Endodermal cell (in vitro differentiated cells): ENCODE measurements at places on chromosomes 6 and 20. TPM values are rescaled to one million over a fixed set of nuclear protein-coding genes. Genes with fewer than 3 reads are reported as not detected.

CEP250 gene
- total RNA-seq = 42.8 to 114 TPM (median 46.5 TPM) in 3 replicates

HLA-DQB1 gene
- 1.5 to 4.4 TPM (median 2.2 TPM) in 3 replicates for total RNA-seq

ZC3H12D gene
- total RNA-seq = 0.20 to 0.42 TPM (median 0.21 TPM) in 3 replicates

PTP4A1 gene
- 36.3 to 61.1 TPM (median 37.2 TPM) in 3 replicates for total RNA-seq

HEY2 gene
- total RNA-seq = 4.3 and 5.2 TPM in 2 replicates

COL11A2 gene
- total RNA-seq = 0.86 and 1.3 TPM in 2 replicates

OR12D1 gene
- total RNA-seq = not detected in 2 replicates

SRSF3 gene
- total RNA-seq = 217 to 493 TPM (median 442 TPM) in 3 replicates

DNA sequence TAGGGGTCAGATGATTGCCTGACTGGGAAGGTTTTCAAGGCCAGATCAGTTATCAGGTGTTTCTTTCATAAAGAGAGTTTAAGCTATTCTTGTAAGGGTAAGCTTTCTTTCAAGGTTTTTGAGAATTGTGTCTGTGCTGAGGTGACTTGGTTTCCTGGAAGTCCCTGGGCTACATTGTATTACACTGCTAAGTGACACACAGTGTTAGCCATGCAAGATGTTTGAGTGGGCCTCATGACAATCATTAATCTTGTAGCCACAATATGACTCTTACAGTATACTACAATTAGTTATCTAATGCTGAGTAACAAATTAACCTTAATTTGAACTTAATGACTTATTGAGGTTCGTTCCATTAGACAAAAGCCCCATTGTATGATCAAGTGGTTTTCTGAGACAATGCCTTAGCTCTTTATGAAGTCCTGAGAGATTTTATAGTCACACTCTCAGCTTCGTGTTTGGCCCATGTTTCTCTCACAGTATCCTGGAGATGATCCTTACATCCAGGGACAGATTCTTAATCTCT is 186.7 kb downstream of the RPS12 start:
- no peak for DNase-seq

- no peak for DNase-seq
Measured at GRCh38 chr6:43123461-43124314, 47.4 kb upstream of the SRF start.

- no peak for DNase-seq
Measured at GRCh38 chr6:105058846-105059245, 101.9 kb downstream of the LIN28B start.

DNA sequence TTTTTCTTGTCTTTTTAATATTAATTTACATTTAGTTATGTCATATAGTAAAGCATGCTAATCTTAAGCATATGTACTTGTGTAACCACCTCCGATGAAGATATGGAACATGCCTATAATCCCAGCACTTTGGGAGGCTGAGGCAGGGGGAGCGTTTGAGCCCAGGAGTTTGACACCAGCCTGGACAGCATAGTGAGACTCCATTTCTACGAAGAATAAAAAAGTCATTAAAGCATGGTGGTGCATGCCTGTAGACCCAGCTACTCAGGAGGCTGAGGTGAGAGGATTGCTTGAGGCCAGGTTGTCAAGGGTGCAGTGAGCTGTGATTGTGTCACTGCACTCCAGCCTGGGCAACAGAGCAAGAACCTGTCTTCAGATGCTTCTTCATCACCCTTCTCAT is 628.8 kb upstream of the FLRT3 start:
- DNase-seq = no peak

GRCh38 chr6:4136354-4136831 is 1.0 kb upstream of the ECI2 start:
- no peak for DNase-seq

DNA sequence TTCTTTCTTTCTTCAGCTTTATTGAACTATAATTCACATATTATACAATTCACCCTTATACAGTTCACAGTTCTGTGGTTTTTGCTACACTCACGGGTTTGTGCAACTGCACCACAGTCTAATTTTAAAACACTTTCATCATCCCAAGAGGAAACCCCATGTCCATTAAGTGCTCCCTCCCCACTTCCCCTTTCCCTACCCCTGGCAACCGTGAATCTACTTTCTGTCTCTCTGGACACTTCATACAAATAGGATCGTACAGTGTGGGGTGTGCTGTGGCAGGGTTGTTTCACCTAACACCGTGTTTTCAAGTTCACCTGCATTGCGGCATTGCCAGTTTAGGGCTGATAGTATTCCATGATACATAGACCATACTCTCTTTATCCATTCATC is 118.8 kb downstream of the PHACTR3 start:
- DNase-seq = no peak

DNA sequence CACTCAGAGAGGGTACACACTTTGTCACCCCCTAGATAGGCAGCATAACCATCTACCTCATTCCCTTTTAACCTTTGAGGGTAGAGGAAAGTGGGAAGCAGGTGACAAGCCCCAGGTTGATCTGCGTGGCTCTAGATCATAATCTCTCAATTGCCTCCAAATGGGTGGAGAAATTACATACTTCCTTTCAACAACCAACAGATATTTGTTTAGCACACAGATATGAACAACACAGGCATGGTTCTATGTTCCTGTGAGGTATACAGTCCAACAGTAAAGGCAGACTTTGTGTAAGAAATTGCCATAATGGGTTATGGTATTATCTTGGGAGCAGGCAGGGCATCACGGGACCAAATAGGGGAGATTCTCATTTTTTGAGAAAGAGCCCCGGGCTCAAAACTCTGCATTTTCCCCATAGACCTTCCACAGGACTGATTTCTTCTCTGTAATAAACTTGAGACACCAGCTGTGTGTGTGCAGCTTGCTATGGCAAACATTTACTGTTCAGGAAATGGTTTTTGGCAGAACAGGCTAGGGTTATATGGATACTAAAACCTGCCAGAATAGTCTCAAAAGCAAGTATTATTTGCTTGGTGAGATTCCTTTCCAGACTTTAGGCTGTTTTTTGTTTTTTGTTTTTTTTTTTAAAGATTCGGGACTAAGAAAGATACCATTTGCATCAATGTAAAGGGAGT is 126.2 kb downstream of the CD164 start:
- DNase-seq = no peak

GRCh38 chr6:153405931-153406330 is 274.8 kb upstream of the RGS17 start:
- no peak for DNase-seq

DNA sequence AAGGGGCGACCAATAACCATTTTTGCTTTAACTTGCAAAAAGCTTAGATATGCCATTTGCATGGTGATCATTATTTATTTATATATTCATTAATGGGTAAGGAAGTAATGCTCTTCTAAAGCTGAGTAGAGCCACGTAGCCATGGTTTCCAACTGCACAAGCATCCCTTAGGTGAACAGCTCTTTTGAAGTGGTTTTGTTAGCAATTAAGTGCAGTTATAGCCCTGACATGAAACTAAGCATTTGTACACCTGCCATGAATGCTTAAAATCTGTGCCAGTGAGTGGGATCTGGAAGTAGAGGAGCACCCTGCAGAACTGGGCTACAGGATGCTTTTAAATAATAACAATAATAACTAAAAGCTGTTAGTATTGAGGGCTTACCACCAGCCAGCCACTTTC is 19.1 kb downstream of the TRAF3IP2 start:
- DNase-seq = no peak

GRCh38 chr20:4813076-4813862 is 91.6 kb downstream of the PRND start:
- no peak for DNase-seq

GRCh38 chr6:118740372-118740771 is 89.0 kb upstream of the CEP85L start:
- DNase-seq = no peak

DNA sequence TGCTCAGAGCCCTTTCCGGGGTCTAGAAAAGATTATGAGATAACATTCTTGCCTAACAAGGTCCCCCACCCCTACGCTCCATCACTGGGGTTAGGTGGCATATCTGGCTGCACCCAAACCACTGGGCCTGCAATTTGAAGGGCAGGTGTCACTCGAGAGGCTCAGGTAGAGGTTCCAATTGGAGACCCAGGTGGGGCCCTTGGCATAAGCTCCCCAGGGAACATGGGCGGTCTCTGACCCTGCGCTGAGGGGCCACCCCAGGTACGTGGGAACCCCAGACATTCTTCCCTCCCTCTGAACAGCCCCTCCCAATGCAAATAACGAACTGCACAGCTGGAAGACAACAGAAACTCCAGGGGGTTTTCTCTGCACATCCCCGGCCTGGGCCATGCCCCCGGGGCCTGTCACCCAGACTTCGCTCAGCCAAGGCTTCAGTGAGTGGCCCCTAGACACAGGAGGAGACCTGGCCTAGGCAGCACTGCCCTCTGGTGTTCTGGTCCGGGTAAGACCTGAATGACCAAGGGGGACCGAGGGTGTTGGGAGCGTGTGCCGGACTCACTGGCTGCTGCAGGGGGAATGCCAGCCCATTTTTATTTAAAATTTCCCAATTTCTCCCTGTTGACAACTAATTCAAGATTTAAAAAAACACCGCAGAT is 47.5 kb downstream of the DSTN start:
- DNase-seq = peak; percentile 93

GRCh38 chr6:75128878-75129570 is 76.8 kb downstream of the COL12A1 start:
- no peak for DNase-seq

DNA sequence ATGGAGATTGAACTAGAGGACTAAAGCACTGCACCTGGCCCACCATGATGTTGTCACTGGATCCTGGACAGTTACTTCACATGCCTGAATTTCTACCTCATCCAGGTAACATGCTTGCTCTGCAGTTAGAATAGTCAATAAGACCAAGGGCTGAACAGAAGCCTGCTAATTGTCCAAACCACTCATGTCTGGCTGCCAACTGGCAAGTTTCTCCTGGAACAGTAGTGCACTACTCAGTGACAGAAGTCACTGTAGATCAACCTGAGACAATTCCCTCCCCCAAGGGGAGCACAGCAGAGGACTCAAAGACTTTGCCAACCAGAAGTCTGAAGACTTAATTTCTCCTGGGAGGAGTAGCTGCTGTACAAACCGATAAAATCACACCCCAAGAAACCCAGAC is 454.6 kb upstream of the MARCKS start:
- no peak for DNase-seq

GRCh38 chr20:21089391-21089790 is 16.8 kb downstream of the LINC00237 start:
- no peak for DNase-seq

- no peak for DNase-seq
Measured at GRCh38 chr6:36925809-36926208, 28.7 kb upstream of the PI16 start.
